ENCODE measurements at places on chromosomes 4 and X. TPM values are rescaled to one million over a fixed set of nuclear protein-coding genes. Genes with fewer than 3 reads are reported as not detected.

The FGF13 gene
- total RNA-seq, result 3.2 TPM

GRCh38 chr4:78569306-78569821 is 17.8 kb downstream of the ANXA3 start:
- DNase-seq, result no peak

- peak; percentile 70 for DNase-seq
Observed at GRCh38 chr4:54217642-54218495, 11.2 kb upstream of the PDGFRA start.

- DNase-seq, result no peak
Observed at GRCh38 chr4:38003102-38003501, 42.9 kb downstream of the PTTG2 start.

GRCh38 chrX:13778916-13779315 is 38.0 kb downstream of the GPM6B start:
- no peak for DNase-seq

- no peak for DNase-seq
Observed at GRCh38 chrX:23797371-23798128, 14.6 kb downstream of the SAT1 start.

DNA sequence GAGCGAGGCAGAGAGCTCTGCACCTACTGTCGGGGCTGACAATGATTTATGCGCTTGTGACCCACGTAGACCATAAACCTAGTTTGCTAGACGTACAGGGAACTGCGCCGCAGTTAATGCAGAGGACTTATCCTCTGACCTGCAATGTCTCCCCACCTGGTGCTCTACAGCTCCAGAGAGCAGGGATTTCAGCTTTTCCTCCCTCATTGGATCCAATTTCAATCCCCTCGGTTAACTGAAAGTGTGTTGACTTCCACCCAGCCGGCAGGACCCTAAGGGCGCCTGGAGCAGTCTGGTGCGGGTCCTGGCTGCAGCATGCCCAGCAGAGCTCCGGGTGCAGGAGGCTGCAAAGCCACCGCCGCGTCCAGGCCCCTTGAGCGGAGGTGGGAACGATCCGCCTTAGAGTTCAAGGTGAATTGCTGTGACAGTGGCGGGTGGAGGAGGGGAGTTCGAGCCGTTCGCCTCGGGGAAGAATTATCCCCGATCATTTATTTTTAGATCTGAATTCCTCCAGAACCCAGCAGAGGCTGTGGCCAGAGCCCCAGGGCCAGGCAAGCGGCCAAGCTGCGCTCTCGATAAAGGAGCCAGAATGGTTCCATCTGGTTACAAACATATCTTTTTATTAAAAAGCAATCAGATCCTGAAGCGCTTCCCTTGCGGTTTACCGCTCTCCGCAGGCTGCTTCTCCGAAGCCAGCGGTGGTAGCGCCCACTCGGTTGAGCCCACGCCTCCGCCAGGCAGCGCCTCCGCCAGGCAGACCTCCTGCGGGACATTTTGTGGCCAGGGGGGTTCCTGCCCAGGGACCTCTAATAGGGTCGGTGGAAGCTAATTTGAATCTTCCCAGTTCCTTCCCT is 66.0 kb downstream of the FBXO8 start:
- no peak for DNase-seq

Measured in upper lobe of right lung (tissue), 1 donor.